ENCODE measurements at places on chromosomes 6 and 20. TPM values are rescaled to one million over a fixed set of nuclear protein-coding genes. Genes with fewer than 3 reads are reported as not detected.

Gene DEFB119
- not detected for total RNA-seq

Gene SLC26A8
- total RNA-seq: not detected

Gene LST1
- total RNA-seq: not detected

Gene TFAP2D
- not detected for total RNA-seq

Gene TRERF1
- 6.7 TPM for total RNA-seq

Gene EYS
- under 0.01 TPM for total RNA-seq

Gene ESF1
- total RNA-seq: 2.7 TPM

Gene TBC1D7
- 16.4 TPM for total RNA-seq

Gene SLC12A5
- total RNA-seq: not detected

Gene OR2B6
- not detected for total RNA-seq

Data from IMR-90 (cell line).